Activated T-cell treated with anti-CD3 and anti-CD28 coated beads, Interleukin-2, amount 50 U/mL, for 48 hours (primary cell): ENCODE measurements at places on chromosomes 11 and 22.

DNA sequence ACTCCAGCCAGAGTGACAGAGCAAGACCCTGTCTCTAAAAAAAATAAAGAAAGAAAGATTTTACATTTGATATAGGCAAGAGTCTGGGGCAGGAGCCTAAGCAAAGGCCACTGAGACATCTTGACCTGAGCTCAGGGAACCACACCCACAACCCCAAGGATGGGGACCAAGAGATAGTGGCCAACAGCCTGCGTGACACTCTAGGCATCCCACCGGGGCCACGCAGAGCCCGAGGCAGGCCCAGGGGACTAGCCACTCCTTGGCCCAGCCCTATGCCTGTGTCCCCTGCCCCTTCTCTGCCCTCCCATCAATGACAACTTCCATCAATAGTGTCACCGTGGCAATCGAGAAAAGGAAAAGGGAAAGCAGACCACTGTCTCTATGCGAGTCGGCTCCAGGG is 41.1 kb downstream of the MN1 start:
- DNase-seq = no peak

GRCh38 chr11:33957304-33957917 is 65.5 kb upstream of the LMO2 start:
- DNase-seq = no peak

- DNase-seq = no peak
Measured at GRCh38 chr11:93842461-93842860, 8.0 kb downstream of the VSTM5 start.

DNA sequence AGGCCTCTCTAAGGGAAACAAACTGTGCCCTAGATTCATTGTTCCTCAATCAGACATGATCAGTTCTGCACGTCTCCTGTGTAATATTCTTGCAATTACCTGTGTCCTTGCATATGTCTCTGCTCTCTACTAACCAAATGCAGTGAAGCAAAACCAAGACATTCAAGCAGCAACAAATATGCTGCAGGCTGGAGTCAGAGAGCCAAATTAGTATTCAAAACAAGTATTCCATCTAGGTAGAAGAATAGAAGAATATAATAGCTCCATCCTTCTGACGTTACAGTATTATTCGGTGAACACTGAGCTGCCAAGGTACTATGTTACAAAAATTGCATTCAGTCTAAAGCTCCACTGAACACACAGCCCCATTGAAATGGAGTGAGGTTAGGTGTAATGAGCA is 51.8 kb downstream of the SLN start:
- no peak for DNase-seq

- DNase-seq = no peak
Measured at GRCh38 chr11:65277631-65278277, 16.0 kb downstream of the POLA2 start.
